ENCODE measurements at places on chromosomes 6 and 20. TPM values are rescaled to one million over a fixed set of nuclear protein-coding genes. Genes with fewer than 3 reads are reported as not detected.

DNA sequence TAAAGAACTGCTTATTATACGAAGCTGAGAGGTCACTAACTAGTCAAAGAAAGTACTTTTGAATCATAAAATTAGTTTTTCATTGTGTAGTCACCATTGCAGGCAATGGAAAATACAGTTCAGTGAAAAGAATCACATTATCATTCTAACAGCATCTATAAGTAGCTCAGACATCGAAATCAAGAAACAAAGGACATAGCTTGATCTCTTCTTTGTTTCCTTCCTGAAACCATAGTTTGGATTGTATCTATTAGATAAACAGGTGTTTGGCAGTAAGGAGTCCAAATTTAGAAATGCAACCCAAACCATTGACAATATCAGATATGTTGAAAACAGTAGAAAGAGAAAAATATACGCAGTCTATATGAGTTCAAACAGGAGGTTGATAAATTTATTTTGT is 697.3 kb downstream of the TFAP2A start:
- DNase-seq, result no peak

- DNase-seq, result no peak
Observed at GRCh38 chr6:148650941-148651505, 95.8 kb upstream of the UST start.

DNA sequence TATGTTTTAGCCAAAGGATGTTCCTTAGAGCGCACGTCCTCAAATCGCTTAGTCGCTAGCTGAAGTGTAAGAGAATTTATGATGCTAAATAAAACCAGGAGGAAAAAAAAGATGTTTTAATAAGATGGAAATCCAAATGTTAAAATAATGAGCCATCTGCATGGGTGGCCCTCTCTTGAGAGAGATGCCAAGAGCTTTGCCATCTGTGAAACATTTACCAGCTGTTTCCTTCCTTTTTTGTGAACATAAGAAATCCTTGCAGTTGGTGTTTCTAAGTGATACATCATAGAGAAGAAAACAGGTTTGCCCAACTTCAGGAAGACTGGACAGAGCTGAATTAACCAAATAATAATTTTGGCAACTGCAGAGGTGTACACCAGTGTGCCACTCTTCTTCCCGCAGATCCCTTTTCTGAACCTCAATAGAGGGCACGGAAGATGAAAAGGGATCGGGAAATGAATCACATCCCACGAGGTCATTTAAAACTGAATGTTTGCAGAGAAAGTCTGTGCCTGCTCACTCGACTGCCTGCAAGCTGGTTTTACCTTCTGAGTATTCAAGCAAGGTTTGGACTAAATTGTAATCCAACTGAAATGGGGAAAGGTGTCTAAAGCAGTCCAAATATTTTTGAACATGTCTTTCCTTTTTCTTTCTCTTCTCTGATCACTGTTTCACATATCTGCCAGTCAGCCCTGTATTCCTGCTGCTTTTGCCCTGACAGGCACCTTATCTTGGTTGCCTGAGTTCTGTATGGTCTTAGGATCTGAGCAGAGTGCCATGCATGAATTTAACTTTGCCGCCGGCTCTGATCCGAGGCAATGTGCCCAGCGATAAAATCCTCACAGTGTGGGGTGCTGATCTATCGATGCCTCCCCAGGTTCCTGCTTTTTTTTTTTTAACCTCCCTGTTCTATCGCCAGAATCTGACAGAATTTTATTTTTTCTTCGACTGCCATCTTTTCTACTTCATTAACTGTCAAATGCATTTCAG is 35.5 kb upstream of the TSHZ2 start:
- no peak for DNase-seq

DNA sequence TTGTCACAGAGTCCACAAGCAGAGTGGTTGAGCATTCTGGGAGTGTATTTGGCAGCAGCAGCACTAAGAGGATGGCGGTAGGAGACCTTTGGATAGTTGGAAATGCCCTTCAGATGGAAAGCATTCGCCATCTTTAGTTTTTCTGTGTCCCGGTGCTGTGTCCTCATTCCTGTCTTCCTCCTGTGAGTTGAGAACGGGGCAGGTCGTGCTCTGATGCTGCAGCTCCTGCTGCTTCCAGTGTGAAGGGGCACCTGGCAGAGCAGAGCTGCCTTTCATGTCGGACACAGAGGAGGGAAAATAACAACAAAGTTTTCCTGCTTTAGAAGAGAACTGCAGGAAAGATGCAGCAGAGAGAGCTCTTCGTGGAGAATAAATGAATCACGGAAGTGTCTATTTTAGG is 194.8 kb downstream of the SLC24A3 start:
- DNase-seq, result no peak

SCRT2 gene
- not detected for total RNA-seq

DNA sequence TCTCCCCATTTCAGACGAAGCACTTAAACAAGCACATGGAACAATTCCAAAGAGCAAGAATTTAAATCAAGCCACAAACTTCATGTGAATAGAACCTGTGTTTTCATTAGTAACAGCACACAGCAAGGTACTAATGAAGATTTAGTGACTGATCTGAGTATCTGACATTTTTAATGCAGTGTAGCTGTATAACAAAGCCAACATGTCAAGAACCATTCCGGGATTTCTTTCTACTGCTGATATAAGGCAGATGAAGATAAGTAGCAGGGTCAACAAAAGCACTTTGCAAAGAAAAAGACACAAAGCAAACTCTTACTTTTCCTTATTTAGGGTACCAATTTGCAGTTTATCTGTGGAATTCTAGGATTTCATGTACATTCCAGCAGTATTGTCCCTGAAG is 11.3 kb downstream of the SLC17A5 start:
- no peak for DNase-seq

PKIG gene
- total RNA-seq, result 0.44 TPM

- no peak for DNase-seq
Observed at GRCh38 chr6:159493231-159493897, 199.7 kb downstream of the SOD2 start.

DNA sequence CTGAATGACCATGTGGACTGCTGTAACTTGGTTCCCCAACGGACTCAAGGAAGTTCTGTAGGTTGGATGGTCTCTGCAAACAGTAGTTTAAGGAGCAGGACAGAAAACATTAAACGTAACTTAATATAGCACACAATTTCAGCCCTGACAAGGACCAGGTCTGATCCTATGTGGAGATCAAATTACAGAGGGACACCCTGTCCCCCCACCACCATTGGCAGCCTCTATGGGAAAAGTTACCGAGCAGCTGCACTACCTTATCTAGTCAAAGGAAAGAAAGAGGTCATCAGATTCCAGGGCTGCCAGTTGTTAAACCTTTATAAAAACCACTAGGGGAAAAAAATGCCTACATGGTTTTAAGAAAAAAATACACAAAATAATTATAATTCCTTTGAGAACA is 191.5 kb upstream of the RSPO3 start:
- DNase-seq, result no peak

NDUFAF5 gene
- total RNA-seq, result 51.4 TPM

- DNase-seq, result no peak
Observed at GRCh38 chr6:30163918-30164654, 740 bp downstream of the TRIM15 start.

TMEM244 gene
- total RNA-seq, result 1.1 TPM

LRFN2 gene
- not detected for total RNA-seq

- no peak for DNase-seq
Observed at GRCh38 chr20:6898928-6899327, 131.4 kb downstream of the BMP2 start.

- DNase-seq, result no peak
Observed at GRCh38 chr6:52554684-52555280, 22.1 kb downstream of the TRAM2 start.

IRF4 gene
- 71.3 TPM for total RNA-seq

DNA sequence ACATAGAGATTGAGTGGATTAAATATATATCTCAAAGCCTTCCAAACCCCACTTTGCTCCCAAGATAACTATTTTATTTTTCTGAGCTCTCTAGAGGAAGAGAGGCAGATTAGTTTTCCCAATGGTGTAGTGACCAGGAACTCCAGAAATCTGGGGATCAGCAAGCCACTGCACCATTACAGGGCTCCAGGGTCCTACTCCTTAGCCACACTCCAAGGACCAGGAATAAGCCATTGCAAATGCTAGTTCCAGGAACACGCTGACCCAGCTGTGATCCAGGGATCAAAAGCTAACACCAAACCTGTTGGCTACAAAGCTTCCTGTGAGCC is 97.7 kb upstream of the IYD start:
- DNase-seq, result no peak

- no peak for DNase-seq
Observed at GRCh38 chr6:108667993-108668392, 107.3 kb downstream of the FOXO3 start.

GRCh38 chr6:149489967-149490366 is 5.2 kb upstream of the ZC3H12D start:
- no peak for DNase-seq

BPIFA1 gene
- not detected for total RNA-seq

DNA sequence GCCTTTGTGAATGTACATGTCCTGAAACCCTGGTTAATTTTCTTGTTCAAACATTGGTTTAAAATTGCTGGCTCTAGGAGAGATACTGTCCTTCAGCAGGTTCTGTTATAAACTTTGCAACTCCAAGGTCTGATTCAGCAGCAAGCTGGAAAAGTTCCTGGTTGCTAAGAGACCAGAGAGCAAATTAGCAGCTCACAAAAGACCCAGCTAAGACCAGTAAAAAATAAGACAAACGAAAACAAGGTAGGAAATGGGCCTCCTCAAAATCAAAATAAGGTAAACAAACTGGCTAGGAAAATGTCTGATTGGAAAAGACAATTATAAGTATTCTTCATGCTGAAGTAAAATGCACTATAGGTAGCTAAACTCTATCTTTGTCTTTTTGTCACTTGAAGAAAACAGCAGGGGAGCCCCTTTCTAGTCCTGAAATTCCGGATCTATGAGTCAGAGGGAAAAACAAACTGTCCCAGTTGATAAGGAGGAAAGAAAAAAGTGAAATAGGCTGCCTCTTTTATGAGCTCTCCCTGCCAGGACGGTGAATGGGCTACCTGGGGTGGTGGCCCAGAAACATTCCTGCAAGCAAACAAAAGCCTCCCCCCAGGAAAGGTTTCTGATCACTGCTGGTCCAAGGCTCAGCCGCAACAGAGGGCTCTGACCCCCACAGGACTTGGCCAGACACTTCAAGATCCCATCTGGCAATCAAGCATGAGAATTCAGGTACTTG is 41.6 kb downstream of the UNC5CL start:
- DNase-seq, result no peak

SLC44A4 gene
- total RNA-seq, result 1.0 TPM

DNA sequence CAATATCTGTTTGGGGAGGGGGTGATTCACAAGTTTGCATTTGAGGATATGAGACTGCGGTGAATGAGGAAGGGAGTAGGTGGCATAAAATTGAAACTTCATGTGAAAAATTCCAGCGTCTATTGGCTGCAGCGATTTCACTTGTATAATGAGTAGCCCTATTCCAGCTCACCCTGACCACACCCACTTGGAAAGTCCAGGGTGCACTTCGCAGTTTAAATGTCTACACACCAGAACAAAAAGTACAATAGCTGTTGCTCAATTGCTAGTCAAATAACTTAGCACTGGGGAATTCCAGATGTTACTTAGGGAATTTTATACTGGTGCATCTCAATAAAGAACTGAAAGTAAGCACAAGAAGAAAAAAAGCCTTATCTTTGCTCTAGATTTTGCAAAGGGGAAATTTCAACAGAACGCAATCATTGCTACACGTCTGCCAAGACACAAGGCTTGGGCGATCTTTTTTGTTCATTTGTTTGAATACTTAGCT is 6.3 kb downstream of the TNFAIP3 start:
- peak; percentile 44 for DNase-seq

DNA sequence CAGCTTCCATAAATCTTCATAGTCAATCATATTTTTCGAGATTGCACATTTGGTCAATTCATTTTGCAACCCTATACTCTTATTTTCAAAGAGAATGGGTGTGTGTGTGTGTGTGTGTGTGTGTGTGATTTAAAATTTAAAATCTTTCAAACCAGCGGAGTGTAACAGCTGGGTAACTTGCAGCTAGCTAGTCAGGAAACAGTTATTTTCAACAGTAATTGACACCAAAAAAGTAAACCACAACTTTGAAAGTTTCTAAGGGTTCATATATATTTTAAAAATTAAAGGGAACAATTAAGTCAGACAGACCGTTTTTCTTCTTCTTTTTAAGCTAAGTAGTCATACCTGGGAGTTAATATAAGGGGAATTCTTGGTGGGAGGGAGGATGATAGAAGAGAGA is 57.0 kb downstream of the PRR18 start:
- peak; percentile 51 for DNase-seq

DNA sequence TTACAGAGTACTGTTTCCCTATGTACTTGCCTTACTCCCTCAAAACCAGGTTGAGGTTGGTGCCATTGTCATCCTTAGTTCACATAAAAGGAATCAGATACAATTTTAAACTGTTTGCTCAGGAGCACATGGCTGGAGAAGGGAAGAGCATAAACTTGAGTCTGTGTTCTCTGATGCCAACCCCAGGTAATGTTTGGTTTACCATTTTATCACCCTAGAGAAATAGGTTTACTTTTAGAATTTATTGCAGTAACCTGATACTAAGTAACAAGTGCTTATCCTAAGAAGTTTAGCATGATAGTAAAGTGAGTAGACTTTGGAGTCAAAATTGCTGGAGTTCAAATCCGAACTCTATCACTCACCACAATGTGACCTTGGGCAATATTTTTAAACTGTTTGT is 86.3 kb downstream of the RFPL4B start:
- no peak for DNase-seq

DNA sequence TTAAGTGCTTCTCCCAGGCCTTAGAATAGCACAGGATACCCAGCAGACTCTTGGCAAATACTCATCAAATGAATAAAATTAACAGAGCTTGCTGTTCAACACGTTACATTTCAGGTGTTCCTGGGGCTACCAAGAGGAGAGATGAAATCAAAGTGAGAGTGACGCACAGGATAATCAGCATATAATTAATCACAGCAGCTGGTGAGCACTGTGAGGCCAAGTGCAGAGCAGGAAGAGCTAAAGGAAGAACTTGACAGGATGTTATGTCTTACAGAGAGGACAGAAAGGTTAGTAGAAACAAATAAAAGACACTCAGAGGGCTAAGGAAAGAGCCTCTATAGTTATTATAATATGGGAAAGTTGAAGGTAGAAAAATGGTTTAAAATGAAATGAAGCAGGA is 8.8 kb downstream of the PPIL1 start:
- DNase-seq, result no peak

GRCh38 chr20:64223526-64224067 is 32.0 kb upstream of the PCMTD2 start:
- no peak for DNase-seq

GRCh38 chr6:108748959-108749358 is 99.3 kb upstream of the ARMC2 start:
- DNase-seq, result no peak

SLC52A3 gene
- total RNA-seq, result not detected

DNA sequence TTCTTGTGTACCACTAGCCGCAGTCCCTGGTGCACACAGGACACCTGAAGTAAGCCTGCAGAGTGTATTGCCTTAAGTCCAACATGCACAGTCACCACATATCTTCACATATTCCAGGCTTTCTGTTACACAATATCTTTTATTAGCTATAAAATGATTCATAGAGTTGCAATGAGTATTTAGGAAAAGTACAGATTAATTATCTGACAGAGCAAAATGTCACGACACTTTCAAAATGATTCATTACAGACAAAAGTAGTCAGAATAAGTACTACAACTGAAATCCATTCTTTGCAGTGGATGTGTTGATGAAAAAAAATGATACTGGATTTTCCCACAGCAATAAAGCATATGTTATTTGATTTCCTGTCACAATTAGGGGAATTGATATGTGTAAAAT is 199.5 kb upstream of the ASCC3 start:
- no peak for DNase-seq

Measured in CD4-positive, CD25-positive, alpha-beta regulatory T cell (primary cell).